CD4-positive, alpha-beta T cell (primary cell): ENCODE measurements at places on chromosomes 16 and 17. TPM values are rescaled to one million over a fixed set of nuclear protein-coding genes. Genes with fewer than 3 reads are reported as not detected.

Gene TEKT1
- not detected for total RNA-seq

- DNase-seq: peak; percentile 70
Measured at GRCh38 chr16:57530104-57530521, 6.3 kb downstream of the CCDC102A start.

DNA sequence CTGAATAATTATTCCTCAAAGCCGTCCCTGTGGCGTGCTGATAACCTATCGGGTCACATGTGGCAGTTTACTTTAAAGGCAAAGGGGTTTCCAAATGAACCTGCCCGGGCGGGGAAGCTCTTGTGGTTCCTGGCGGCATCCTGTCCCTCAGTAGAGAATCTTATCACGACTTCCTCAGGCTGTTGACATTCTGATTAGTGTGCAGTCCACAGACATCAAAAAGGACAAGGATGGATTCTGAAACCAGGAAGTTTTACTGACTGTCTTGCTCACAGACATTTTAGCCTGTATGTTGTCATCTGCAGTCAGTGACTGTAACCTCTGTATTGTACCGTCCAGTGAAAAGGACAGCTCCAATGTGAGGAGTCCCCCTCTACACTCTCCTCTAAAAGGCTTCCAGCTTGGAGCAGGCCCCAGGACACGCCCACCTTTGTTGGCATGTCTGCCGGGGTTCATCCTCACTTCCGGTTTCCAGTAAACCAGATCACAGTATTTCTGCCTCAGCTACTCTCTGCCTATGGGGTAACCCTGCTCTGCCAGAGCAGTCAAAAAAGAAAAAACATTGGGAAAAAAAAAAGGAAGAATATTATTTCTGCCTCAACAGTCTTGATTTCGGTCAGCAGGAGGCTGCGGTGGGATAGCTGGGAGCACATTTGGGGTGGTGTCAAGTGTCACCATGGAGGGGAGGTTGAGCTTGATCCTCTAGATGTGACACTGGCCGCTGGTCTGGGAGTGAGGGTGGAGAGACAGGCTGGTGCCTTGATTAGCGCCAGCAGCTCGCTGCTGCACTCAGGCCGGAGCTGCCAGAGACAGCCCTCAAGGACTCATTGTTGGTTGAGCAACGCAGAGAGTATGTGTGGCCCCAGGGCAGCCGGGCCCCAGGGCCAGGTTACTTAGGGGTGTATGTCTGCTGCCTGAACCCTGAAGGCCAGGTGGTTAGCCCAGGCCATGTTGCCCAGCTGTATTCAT, 89.0 kb upstream of the DNAH17 start:
- DNase-seq: peak; percentile 36

DNA sequence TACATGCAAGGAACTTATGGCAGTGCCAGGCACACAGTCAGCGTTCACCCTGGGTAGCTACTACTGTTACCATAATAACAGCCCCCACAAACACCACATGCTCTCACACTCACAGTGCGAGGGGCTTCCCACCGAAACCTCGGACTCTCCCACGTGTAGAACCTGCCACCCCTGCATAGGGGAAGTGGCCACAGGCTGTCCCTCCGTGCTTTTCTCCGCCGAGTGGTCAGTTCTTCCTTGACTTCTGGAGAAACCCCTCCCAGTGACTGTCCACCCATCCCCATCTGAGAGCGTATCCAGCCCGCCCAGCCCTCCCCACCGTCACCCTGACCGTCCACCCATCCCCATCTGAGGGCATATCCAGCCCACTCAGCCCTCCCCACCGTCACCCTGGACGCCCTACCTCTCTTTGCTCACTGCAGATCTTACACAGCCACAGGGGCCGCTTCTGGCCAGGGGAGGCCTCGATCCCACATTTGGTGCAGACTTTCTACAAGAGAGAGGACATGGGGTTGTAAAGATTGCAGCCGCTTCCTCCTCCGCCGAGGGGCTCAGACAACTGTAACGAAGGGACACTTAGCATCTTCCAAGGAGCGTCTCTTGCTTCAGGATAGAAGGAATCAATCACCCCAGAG, 71.1 kb downstream of the RPH3AL start:
- DNase-seq: no peak

- DNase-seq: no peak
Measured at GRCh38 chr16:4800290-4801041, 2.0 kb downstream of the ROGDI start.

DNA sequence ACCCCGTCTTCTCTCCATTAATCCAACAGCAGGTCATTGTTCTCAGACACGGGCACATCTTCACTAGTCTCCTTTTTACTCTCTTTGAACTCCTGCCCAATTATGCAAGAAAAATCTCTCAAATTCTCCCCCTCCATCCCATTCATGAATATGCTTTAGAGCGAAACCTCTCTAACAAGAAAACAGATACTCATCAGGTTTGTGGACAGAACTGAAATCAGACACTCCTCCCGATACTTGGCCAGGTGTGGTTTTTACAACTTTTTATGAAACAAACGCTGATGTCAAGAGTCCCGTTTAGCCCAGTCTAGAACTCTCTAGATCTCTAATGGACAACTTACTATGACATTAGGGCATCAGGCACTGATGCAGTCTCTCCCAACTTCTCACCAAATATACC, 40.9 kb downstream of the PIK3R5 start:
- no peak for DNase-seq

Gene CACNA1H
- 5.7 TPM for total RNA-seq

Gene ACSM5
- total RNA-seq: not detected

Gene DLX3
- total RNA-seq: not detected

GRCh38 chr16:31695667-31696066, 168.0 kb downstream of the AHSP start:
- peak; percentile 89 for DNase-seq

GRCh38 chr16:59886021-59886420, 1151.9 kb upstream of the GOT2 start:
- no peak for DNase-seq

Gene IRX5
- not detected for total RNA-seq

Gene USP32
- total RNA-seq: 23.9 TPM

DNA sequence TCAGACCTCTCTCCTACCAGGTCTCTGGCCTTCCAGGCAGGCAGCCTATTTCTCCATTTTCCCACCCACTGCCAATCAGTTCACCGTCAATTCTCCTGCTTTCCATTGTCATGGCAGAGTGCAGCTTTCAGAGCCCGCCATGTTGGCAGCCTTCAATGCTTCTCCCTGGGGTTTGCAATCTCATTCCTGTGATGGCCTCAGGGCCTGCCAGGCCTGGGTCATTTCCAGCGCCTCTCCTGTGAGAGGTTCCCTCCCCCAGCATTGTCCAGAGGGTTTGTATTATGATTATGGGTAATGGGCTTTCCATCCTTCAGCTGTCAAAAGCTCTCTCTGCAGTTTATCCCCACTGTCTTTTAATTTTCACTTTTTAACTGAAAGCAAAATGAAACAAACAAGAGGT, 716.6 kb upstream of the CDH8 start:
- no peak for DNase-seq

Gene OR1D5
- total RNA-seq: not detected

DNA sequence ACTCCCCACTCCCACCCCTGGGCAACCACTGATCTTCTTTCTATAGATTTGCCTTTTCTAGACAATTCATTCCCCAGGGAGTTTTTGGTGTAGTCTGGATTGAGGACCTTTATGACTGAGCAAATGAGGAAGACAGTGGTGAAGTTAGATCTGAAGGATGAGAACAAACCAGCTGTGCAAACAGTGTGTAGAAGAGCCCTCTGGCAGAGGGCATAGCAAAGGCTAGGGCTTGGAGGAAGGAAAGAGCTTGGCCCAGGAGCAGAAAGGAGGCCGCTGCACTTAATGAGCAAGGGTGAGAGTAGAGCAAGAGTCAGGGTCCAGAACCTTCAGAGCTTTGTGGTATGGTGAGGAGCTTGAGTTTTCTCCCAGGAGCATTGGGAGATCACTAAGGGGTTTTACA, 352.7 kb downstream of the CA10 start:
- DNase-seq: no peak

- no peak for DNase-seq
Measured at GRCh38 chr16:31453255-31454204, 5.8 kb upstream of the ARMC5 start.

DNA sequence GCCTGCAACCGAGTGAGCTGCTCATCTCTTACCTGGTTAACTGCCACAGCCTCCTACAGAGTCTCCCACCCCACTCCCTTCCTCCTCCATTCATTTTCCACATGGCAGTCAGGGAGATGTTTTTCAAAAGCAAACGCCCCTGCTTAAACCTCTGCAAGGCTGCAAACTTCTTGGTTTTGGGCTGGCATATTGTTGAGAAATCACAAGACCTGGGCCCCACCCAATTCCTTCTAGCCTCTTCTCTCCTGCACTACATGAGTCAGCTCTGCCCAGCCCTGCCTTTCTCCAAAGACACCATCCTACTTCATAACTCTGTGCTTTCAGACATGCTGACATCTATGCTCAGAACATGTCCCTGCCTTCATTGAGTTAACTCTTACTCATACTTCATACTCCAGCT, 136.1 kb downstream of the SPACA3 start:
- no peak for DNase-seq

- no peak for DNase-seq
Measured at GRCh38 chr17:33225509-33225908, 67.6 kb downstream of the ASIC2 start.

- DNase-seq: no peak
Measured at GRCh38 chr17:50258647-50259476, 15.4 kb upstream of the TMEM92 start.

Gene KRT39
- not detected for total RNA-seq

DNA sequence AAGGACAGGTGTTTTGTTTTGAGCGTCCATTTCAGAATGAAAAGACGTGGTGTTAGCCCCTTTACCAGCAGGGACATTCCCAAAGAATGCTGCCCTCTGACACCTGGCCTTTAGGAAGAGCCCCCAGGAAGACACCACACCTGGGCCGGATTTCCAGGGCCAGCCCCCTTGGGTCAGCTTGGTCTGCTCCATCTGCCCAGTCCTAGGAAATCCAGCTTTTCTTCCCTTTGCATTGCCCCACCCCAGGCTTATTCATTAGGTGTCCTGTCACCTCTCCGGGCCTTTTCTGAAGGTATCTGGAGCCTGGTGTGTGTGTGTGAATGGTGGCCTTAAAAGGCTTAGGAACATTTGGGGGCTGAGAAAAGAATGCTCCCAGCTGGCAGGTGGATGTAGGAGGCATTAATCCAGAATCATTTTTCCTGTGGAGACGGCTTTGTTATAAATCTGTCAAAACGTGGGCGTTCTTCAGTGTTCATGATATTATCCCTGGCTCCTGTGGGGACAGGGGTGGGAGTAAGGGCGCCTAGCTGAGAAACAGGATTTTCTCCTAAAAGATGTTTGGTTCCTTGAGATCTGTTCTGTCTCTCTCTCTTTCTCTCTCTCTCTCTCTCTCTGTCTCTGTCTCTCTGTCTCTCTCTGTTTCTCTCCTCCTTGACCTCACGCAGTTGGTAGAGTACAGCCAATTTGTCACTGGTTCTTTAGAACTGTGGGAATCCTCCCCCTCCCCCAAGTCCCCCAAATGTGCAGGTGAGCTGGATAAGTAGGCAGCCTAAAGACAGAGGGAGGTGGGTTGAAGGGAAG, 84.0 kb downstream of the NTN1 start:
- DNase-seq: no peak

DNA sequence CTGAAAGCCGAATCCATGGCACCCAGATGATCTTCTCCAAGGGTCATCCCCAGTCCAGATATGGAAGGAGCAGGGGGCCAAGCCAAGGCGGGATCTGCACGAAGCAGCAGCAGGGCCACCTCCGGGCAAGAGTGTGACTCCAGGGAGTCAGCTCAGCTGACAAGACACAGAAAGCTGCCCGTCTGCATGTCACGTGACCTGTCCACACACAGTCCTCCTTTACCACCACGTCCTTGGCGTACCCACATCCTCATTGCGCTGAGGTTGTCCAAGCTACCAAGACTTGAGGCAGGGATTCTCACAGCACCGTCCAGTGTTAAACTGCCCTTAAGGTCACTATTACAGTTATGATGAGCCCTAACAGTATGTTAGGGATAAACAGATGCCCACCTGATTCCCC, 11.3 kb upstream of the CYTH1 start:
- no peak for DNase-seq

Gene RND2
- 0.28 TPM for total RNA-seq

GRCh38 chr16:86565644-86566511, 751 bp upstream of the FOXC2 start:
- no peak for DNase-seq

Gene STAC2
- total RNA-seq: not detected

DNA sequence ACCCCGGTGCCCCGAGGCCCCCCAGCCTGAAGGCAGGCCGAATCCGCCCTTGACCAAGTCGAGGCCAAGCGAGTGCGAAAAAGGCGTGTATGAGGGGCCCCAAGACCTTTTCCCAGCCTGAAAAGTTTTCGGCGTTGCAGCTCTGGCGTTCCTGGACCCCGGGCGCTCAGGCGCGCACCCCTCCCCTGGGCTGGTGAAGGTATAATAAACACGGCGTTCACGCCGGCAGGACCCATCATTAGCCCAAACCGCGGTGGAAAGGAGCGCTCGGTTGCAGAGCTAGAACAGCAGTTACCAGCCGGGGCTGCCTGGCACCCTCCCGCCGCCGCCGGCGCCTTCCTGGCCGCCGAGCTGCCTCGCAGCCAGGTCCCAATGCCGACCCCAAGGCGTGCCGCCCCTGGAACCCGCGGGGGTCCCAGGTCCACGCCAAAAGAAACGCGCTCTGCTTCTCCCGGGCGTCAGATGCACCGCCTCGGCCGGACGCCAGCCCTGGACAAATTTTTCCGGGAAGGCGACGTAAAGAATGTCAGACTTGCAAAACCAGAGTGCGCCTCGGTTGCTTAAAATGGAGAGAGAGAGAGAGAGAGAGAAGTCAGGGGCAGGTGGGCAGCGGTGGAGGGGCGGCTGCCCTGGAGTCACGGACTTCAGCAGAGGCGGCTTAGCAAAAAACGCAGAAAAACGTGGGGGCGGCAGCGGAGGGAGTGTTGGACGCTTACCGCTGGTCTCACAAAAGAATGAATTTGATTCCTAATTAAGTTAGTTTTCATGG, 11.5 kb upstream of the FOXF1 start:
- DNase-seq: no peak

- no peak for DNase-seq
Measured at GRCh38 chr16:48103591-48103990, 52.2 kb downstream of the ABCC12 start.

Gene PRAC1
- total RNA-seq: not detected

DNA sequence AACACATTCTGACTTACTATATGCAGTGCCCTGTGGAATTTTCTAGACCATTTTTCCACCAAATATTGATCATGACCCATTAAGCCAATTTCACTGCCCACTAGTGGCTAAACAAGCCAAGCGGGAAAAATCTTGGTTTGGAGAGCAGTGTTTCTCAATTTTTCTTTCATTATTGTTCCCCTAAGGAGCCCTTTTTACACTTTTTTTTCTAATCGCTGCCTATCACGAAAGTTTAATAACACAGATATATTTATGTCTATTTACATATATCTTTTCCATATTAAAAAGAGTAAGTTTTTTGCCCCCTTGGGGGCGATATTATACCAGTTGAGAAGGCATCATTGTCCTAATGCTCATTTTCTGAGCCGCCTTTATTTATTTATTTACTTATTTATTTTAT, 10.8 kb upstream of the TLCD3B start:
- DNase-seq: no peak

DNA sequence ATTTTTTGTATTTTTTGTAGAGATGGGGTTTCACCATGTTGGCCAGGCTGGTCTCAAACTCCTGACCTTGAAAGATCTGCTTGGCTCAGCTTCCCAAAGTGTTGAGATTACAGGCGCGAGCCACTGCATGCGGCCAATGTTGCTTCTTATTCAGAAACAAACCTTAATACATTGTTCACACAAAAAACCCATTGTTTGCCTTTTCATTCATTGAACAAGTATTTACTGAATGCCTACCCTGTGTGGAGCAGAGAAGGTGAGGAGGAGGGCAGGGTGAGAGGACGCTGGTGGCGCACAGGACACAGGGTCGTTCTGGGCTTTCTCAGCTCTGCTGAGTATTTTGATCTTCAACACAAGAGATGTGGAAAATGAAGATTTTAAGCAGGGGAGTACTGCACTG, 8.0 kb upstream of the KRT23 start:
- DNase-seq: no peak

Gene COX6A2
- not detected for total RNA-seq
